ENCODE measurements at places on chromosomes 2 and 18.

DNA sequence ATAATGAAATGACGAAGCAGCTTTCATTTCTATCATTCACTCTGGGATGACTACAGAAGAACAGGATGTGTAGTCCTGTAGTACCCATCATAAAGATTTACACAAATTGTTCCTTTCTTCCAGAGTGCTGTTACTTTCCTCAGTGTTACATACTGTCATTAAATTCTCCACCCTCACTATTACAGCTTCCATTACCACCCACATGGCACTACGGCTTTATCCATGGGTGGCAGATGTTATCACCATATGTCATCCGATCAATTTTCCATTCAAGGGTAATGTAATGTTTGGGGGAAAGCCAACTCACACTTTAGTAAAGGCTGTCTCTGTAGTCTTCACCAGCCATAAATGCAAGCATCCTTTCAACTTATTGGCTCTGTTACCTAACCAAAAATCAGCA lies 7.1 kb upstream of the CSRNP3 start:
- no peak for DNase-seq

DNA sequence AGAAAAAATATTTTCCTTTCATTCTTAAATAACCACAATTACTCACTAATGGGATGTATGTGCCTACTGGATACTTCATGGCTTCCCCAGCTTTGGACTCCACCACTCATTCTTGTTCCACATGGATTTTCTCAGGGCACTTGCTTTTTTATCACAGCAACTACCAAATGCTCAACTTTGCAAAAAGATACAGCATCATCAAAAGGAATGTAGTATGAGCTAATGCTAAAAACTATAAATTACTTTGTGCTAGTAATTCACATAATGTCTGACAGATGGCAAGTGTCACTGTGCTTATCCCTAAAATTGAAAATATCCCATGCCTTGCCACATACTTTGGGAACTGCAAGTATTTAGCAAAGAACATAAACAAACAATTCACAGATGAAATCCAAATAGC lies 130.4 kb upstream of the ZFP36L2 start:
- DNase-seq = no peak

DNA sequence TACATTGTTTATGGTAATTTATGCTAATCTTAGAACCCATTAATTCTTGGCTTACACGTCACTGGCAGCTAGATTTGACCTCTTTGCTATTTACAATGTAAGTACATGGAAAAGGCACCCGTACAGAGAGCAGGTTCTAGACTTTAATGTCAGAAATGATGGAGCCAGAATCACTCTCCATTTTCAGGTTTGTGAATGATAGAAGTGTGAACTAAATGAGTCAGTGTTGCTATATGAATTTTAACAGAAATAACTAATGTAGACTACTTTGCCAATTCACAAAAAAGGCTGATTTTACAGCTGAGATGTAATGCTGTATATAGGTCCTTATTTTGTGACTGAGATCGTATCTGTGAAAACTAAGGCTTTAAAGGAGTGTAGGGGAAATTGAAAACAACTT lies 214.6 kb downstream of the LDLRAD4 start:
- no peak for DNase-seq

DNA sequence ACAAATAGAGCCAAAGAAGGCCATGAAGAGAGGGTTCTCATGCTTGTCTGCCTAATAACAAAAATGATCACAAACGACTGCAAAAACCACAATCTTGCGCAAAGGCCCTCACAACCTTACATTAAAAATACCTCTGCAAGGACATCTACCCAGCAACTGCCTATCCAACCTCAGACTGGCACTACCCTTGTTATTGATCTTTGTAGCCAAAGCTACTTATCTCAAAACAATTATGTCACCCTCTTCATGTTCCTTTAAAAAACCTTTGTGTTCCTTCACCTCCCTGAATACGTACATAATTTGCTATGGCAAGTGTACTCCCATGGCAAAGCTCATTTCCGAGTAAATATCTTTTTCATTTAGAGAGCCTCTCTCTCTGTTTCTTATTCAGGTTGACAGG lies 44.1 kb downstream of the TMEM163 start:
- DNase-seq = no peak

DNA sequence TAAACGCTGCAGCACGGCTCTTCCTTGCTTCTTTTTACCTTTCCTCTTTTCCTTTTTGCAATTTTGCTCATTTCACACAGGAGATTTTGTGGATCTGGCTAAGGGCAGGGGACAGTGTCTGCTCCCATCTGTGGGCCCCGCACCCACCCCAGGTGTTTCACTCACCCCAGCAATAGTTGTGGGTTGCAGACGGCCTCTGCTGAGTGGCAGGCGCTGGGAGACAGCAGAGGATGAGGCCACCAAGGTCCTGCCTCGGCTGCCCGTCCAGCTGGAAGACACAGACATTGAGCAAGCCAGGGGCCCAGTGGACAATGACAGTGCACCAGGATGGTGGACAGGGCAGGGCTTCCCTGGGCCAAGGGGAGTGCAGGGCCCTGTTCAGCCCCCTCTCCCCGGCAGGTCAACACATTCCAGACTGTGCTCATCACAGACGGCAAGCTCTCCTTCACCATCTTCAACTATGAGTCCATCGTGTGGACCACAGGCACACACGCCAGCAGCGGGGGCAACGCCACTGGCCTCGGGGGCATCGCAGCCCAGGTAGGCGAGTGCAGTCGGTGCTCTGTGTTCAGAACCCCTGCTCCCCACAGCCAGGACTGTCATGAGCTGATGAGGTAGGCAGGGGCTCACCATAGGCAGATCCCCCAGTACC lies 35.0 kb downstream of the SNED1 start:
- no peak for DNase-seq

GRCh38 chr2:240948905-240949790 lies 43.0 kb downstream of the CROCC2 start:
- DNase-seq = no peak

DNA sequence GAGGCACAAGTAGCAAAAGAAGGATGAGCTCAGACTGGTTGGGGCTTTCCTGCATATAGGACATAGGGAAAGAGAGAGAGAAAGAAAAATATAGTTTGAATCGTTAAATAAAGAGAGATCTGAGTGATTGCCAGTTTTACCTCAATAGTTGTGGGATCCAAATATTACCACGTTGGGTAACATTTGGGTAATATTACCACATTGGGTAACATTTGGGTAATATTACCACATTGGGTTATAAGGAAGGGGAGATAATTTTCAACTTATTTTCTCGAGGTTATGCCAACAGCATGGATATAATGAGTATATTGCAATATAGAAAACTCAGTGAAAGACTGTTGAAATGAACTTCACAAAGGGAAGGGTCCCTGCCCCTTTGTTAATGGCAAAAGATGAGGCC lies 20.7 kb downstream of the SP140 start:
- no peak for DNase-seq

- DNase-seq = no peak
Measured at GRCh38 chr2:175709248-175709647, 292.8 kb downstream of the LNPK start.

DNA sequence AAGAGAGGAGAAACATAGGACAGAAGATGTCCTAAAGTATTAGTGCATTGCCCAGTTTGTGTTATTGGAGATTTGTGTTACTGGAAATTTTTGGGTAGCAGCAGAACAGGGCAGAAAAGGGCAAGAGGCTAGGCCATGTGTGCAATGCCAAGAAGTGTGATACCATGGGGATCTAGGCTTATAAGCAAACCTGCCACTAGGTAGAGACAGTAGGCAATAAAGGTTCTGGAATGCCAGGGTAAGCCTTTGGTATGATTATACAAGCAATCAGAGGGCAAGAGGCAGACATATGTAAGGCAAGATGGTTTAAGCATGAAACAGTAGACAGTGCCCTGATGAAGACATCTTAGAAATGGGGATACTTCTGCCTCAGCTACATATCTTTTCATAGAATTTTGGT lies 12.3 kb upstream of the CERS6 start:
- no peak for DNase-seq

- DNase-seq = no peak
Measured at GRCh38 chr2:138373993-138374408, 127.6 kb upstream of the SPOPL start.

- no peak for DNase-seq
Measured at GRCh38 chr2:67240507-67240906, 156.6 kb upstream of the ETAA1 start.

GRCh38 chr2:44938287-44939105 lies 3.0 kb upstream of the SIX3 start:
- no peak for DNase-seq

- DNase-seq = no peak
Measured at GRCh38 chr2:2328848-2329247, 2.2 kb downstream of the MYT1L start.

DNA sequence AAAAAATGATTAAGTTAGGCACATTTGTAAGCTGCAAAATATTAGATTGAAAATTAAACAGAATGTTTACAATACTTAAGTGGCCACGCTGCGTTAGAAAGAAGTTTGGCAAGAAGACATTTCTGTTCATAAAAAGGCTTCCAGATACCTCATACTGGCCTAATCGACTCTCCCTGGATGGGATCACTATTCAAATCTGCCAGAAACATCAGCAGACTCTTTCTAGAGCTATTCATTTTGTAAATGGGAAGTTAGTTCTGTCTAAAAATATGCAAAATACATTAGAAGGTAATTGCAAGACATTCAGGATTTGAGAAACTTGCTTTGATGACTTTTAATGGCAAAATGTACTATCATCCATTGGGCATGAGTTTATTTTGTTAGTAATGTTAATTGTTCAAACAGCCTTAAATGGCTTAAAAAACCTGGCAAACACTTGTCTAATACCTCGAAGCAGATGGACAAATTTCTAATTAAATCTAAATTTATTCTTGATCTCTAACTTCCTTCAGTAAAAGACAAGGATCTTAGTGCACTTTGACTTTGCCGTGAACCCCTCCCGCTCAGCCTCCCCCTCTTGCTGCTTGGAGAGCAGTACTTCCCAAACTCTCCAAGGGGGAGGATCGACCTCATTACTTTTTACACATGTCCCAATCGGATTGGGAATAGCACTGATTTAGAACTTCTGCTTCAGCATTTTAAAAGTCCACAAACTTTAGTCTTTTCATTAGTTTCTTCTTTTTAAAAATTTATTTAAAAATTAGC lies 103.5 kb downstream of the SMIM21 start:
- DNase-seq = no peak

- DNase-seq = no peak
Measured at GRCh38 chr2:46068636-46069035, 228.6 kb upstream of the EPAS1 start.

DNA sequence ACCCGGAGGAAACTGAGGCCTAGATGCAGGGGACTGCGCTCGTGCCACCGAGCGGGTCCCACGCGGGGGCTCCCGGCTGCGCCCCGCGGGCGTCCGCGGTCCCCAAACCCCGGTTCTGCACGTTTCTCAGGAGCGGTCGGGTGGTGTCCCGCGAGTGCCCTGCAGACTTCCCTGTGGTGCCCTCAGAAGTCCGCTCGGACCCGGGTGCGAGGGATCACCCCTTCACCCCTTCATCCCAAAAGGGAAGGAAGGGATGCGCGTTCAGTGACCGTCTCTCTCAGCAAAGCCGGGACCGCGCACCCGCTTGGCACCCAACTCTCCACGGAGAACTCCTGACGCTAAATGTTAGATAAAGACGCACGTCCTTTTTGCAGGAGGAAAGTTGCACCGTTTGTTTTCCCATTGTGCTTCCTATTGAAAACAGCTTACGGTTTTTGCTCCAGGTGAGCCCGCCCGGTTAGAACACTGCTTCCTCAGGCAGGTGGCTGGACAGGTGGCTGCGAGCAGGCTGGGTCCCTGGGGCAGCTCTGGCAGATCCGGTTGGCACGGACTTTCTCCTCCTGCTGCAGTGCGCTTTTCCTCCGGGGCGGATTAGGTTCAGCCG lies 779 bp downstream of the DGKD start:
- no peak for DNase-seq

DNA sequence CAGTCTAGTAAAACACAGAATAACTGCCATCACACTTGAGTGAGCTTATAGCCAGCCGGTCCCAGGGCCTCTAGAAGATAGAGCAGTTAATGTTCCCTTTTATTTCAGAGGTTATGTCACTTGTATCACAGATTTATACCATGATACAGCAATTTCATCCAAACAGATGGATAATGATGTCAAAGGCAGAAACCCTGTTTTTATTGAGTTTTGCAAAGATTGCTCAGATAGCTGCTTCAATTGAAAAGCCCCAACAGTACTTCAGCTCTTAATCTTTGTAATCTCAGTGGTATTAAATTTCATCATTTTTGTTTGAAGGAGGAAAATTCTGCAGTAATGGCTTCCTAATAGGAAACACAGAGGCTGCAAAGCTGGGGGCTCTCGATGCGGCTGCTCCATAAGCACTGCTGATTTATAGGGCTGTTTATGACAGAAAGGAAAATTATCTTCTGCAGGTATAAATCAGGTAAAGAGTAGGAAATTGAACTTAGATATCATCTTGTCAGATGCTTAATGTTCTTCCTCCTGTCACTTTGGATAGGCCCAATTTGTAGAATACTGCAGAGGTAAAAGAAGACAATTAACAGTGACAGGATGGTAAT lies 112.3 kb downstream of the LNPK start:
- DNase-seq = no peak

GRCh38 chr2:12555012-12555645 lies 161.6 kb upstream of the TRIB2 start:
- DNase-seq = peak; percentile 54

DNA sequence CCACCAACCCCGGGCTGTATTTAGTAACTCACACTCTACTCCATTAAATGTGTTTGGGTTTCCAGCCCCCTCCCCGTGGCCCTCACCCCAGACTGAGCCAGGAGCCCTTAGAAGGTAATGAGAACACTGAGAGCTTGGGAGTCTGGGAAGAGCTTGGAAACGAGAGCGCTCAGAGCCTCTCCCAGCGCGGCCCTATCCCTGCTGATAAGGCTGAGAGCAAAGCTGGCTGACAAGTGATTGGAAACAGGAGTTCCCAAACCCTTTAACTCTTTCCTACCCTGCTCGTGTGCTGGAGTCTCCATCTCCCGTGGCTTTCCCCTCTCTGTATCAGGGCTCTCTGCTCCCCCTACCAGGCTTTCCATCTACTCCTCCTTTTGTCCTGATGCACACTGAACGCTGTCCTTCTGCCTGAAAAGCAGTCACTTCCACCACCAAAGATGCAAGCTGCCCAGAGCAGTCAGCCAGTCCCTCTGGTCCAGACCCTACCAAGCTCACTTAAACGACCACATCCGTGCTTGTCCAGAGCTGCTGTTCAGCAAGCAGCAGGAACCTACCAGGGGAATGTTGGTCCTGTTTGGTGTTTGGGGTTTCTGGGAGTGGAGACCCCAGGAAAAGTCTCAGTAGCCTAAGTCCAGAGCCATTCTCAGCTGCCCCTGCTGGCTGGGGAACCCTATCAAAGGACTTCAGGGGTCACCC lies 100.0 kb upstream of the PKDCC start:
- no peak for DNase-seq

DNA sequence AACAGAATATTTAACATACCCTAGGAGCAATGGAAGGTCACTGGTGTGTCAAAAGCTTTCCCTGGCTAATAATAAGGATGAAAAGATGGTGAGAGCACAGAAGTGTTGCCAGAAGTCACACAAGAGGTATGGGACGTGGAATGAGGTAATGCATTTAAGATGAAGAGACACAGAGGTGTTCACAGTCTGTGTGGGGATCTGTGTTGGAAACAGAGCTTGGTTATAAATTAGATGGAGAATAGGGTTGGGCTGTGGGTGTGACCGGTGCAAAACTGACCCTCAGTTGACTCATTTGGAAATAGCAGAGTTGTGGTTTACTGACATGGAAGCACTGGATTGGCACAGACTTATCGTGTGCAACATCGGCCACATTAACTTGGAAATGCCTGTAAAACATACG lies 372.5 kb downstream of the SATB2 start:
- DNase-seq = peak; percentile 55

All from HS-27A (cell line).